NCI-H524 treated with DMSO at 0.1 percent for 48 hours (cell line): ENCODE measurements at places on chromosomes 7 and 10.

GRCh38 chr7:42457663-42458062, 220.7 kb upstream of the GLI3 start:
- DNase-seq: no peak

DNA sequence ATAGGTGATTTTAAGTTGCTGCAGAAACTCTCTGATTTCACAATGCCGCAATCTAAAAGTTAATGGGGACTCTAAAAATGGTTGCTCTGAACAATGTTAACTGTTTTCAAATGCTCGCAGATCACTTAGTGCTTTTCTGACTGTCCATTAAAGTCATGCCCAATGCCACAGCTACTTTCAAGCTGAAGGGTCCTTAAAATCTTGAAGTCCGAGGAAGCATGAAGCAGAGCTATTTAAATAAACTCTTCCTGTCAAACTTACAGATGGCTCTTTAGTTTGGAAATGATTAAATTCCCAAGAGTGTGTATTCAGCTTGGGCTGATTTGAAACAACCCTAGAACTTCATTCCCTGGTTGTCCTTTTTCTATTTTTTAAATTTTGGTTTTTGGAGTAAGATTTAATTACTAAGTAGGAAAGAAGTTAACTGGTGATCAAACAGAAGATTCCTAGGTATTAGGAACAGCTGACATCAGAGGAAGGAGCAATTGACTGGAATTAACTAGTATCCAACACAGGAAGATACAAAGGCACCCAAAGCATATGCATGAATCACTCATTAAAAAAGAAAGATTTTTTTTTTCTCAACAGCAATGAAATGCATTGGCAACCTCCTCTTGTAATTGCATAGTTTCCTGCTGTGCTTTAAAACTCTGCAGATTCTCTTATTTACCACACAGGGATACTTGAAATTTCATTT, 105.1 kb downstream of the NRP1 start:
- no peak for DNase-seq

DNA sequence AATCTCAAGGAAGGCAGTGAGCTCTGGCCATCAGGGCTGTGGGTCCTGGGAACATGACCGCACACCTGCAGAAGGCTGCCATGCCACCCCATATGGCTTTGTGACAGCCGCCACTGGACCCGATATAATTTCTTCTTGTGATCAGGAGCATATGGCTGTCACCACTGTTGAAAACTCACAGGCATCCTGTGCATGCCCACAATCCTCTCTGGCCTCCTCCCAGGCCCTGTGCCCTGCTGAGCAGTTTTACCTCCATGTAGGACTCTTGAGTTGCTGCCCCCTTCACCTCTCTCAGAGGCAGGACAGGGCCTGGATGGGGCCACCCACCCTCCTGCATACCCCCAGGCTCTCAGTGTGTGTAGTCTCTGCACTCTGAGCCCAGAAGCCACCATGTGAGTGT, 391.9 kb upstream of the AKR1E2 start:
- DNase-seq: no peak

GRCh38 chr10:104127411-104127810, 5.4 kb downstream of the SFR1 start:
- no peak for DNase-seq

GRCh38 chr10:84139126-84140035, at the start of gene GHITM:
Gene GHITM, plus strand, starts transcription at chr10:84139509. Its CDS starts 1,992 bp downstream, at chr10:84141501.
- DNase-seq: peak; percentile 49

- no peak for DNase-seq
Measured at GRCh38 chr10:16853201-16853600, 36.0 kb upstream of the RSU1 start.

DNA sequence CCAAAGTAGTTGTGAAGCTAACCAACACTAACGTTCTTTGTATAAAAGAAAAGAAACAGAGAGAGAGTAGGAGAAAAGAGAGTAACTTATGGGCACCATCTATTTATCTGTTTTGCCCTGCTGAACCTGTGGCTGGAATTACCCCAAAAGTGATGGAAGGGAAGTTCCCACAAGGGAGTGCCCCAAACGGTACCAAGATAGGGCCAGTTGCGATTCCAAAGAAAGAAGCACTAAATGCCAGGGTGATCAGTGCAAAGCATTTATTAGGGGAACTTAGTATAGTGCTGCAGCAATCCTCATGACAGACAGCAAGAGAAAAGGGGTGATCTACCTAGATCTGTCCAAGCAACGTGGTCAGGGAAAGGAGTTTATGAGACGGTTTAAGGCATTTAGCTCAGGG, 190.2 kb downstream of the SORCS3 start:
- no peak for DNase-seq

GRCh38 chr7:77752016-77752415, 46.2 kb downstream of the TMEM60 start:
- no peak for DNase-seq

DNA sequence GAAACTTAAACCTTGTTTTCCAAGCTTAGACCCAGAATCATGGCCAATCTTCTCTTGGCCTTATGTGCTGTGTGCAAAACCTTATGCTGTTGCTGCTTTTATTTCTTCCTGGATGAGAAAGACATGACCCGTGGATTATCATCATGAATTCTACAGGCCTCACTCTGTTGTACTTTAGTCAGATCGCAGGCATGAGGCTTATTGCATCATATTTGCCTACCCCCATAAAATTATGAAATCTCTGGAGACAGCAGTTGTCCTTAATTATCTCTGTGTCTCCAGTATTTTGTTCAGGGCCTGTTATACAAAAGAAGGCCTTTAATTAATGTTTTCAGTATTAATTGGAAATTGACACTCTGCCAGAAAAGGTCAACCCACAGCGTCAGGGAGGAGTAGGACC, 71.6 kb downstream of the PLCE1 start:
- no peak for DNase-seq

DNA sequence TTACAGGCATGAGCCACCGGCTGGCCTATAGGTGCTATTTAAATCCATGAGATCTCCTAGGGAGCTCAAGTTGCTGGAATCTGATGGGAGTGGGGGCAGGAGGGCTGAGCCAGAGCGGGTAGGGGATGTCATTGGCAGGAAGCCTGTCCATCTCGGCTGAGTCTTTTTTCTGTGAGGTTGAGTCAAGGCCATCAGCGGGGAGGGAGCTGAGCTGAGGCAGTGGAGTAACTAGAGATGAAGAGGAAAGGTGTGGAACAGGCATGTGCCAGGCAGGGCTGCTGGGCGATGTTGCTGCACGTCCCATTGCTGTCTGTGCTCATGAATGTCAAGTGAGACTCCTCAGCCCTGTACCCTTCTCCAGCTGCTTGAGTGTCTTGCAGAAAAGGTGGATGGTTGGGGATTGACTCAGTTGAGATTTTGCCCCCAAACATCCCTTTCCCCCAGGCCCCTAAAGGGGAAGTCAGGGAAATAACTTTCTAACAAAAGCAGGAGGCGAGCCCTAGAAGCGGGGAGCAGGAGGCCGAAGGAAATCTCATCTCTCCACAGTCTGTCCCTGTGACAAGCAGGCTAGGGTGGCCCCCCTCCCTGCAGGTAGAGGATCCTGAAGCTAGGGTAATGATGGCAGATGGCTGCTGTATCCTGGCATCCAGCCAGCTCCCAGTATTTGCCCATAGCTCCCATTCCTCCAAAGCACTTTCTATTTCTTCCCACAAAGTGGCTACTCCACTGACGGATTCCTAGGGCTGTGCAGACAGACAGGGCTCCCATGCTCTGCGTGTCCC, 5.4 kb downstream of the ATP6V1F start:
- DNase-seq: peak; percentile 75

GRCh38 chr7:30165590-30165989, 30.8 kb downstream of the MTURN start:
- no peak for DNase-seq

GRCh38 chr10:6292741-6293151, 90.0 kb downstream of the PFKFB3 start:
- peak; percentile 7 for DNase-seq

- no peak for DNase-seq
Measured at GRCh38 chr10:70055550-70055949, 2.9 kb downstream of the MACROH2A2 start.
